Activated CD4-positive, alpha-beta memory T cell treated with anti-CD3 and anti-CD28 coated beads, Interleukin-2, amount 10 ng/mL, durations not matched to agents 7 days and 5 days (primary cell): ENCODE measurements at places on chromosomes 5 and 9.

DNA sequence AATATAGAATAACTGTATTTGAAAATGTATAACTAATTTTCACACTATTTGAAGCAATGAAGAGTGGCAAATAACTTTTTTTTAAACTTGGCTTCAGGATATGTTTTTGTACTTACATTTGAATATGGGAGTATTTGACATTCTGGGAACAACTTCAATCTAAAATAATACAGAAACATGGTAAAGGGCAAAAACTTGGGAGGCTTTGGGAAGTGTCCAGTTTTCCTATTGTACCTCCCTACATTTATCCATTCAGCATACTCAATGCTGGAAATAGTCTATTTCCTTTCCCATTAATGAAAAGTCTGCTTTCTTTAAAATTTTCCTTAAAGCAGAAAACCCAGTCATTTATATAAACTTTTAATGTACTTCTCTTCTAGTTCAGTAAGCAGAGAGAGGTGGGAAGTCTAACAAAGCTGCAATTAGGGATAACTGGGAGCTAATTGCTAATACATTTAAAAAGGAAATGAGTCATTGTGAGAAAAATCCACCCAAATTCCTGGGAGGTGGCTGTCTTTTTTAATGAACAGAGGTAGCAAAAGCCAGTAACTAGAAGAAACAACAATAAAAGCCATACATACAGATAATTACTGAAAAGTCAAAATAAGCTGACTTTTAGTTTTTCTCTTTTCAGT, 128.8 kb downstream of the FBN2 start:
- no peak for DNase-seq

DNA sequence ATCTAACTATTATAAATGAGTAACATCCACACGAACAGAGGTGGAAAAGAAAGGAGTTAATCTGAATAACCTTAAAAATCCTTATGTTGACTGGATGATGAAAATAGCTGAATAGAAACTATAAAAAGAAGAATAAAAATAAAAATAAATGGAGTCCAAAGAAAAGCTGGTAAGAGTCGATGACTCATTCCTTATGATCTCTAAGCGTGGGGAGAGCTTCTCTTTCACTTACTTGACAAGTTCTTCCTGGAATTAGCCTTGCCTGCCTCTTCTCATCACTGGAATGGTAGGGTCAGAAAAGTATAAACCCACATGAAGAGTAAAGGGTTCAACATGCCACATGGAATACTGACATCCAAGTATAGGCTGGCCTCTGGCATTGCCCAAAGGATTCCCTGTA, 477.0 kb upstream of the RGMB start:
- no peak for DNase-seq

DNA sequence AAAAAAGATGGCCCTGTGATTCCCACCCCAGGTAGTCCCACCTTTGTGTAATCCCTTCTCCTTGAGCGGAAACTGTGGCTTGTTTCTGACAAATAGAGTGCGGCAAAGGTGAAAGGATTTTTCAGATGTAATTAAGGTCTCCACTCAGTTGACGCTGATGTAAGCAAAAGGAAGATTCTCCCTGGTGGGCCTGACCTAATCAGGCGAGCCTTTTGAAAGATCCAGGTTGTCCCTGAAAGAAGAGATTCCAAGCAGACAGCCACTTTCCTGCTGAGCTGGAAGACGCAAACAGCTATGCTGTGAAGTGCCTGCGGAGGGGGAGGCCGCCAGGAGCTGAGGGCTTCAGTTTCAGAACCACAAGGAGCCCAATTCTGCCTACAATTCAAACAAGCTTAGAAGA, 24.1 kb downstream of the PTGES start:
- DNase-seq = no peak

GRCh38 chr5:171520300-171521174, 101.1 kb downstream of the FGF18 start:
- DNase-seq = no peak

GRCh38 chr5:22968386-22968785, 115.2 kb upstream of the CDH12 start:
- DNase-seq = no peak

DNA sequence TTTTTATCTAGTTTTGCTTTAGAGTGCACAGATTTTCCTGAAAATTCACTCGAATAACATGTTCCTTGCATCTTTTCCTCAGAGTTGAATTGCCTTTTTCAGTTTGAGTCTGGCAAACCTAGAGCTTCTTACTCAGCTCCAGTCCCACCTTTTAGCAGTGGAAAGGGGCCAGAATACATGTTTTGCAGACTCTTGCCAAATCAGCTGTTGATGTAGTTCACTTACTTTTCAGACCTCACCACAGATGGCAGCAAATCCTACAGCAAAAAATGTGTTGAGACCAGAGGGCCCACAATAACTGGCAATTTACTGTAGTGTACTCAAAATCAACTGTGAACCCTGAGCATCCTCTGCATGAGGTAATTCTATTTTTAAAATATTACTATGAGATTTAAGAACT, 545.2 kb upstream of the ACO1 start:
- no peak for DNase-seq

- DNase-seq = no peak
Measured at GRCh38 chr5:150394912-150395687, 17.6 kb downstream of the CD74 start.

DNA sequence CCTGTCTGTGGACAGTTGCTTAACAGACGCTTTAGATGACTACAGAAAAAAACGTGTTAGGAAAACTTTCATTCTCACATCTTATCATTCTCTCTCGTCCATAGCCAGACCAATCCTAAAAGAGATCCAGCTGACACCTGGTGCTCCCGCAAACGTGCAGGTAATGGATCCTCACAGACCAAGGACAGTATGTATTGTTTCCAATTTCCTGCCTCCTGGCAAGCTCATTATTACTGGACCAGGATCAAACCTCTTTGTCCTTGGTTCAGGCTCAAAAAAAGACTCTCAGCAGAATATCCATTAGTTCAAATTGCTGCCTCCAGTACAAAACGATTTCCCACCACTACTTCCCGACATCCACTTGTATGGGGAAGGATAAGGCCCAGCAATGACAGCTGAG, 62.4 kb downstream of the SERINC5 start:
- DNase-seq = no peak

DNA sequence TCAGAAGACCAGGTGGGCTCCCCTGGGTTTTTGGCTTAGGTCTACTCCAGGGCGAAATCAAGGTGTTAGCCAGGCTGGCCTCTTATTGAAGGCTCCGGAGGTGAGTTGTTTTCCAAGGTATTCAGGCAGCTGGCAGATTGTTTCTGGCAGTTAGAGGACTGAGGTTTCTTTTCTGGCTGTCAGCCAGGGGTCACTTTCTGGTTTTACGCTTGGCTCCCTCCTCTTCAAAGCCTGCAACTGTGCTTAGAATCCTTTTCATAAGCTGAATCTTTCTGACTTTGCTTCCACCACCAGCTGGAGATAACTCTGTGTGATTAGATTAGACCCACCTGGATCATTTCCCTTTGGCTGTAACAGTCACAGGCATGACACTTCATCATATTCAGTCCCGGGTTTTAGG, 24.6 kb downstream of the RFK start:
- DNase-seq = no peak

GRCh38 chr5:11324521-11325289, 563.7 kb upstream of the DAP start:
- DNase-seq = no peak

- DNase-seq = no peak
Measured at GRCh38 chr5:78537821-78538220, 110.8 kb downstream of the LHFPL2 start.

- no peak for DNase-seq
Measured at GRCh38 chr9:38015266-38015665, 53.8 kb downstream of the SHB start.

DNA sequence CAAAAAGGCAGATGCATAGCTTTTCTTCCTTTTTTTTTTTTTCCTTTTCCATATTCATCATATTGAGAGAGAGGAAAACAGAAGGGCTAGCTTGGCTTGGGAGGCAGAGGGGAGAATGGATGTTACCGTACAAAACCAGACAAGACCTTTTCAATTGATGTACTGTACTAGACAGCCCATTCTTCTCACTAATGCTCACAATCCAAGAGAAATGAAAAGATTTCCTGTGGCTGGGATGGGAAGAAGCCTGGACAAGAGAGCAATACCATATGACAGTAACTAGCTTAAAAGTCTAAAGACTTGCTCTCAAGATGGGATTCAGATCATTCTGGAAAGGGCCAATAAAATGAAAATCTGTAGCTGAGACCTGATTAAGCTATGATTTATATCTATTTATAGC, 3.4 kb downstream of the CEMIP2 start:
- no peak for DNase-seq

DNA sequence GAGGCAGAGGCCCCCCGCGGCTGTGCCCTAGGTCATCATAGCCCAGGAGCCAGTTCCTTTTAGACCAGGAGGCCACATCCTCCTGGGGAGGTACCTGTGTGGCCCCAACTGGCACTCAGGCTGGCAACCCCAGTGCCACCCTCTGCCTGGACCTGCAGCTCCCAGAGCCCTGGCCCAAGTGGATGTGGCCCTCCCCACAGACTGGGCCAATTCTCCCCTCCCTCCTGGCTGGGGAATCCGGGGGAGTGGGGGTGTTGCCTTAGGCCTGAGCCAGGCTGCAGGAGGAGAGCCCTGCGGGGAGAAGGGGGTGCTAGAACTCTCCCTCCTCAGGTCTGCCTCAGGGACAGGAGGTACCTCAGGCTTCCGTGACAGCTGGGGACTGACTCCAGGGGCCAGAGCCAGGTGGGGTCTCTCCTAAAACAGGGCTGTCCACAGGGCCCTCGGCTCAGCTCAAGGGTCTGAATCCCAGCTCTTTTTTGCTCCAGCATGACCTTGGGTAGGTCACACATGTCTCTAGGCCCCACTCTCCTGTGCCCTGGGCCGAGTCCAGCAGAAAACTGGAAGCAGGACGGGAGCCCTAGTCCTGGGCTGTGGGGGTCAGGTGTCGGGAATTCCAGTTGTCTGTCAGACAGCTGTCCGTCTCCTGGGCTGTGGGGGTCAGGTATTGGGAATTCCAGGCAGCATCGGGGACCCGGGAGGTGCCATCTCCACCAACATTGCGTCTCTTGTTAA, 9.6 kb downstream of the DNLZ start:
- no peak for DNase-seq

DNA sequence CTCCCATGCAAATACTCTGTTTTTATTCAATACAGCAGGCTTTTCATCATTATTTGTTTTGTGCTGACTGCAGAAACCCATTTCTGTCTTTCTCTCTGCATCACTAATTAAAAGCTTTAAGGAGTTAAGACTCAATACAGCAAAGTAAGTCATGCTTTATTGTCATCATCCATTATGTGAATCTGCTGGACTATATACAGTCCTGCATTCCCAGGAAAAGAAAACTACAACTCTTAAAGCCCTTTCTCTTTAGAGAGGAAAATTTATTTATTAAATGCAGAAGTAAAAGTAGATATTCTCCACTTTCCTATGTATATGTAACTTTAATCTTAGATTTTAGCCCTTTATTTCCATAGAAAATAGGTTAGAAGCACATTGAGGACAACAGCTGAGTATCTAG, 706.6 kb upstream of the RGMB start:
- no peak for DNase-seq

- DNase-seq = no peak
Measured at GRCh38 chr9:76655121-76655541, 109.1 kb upstream of the PCA3 start.

GRCh38 chr5:176342766-176343458, 18.7 kb downstream of the KIAA1191 start:
- no peak for DNase-seq

GRCh38 chr9:131503626-131504465, 1.1 kb downstream of the POMT1 start:
- peak; percentile 83 for DNase-seq

GRCh38 chr9:127796225-127796813, 6.4 kb upstream of the FPGS start:
- DNase-seq = no peak

DNA sequence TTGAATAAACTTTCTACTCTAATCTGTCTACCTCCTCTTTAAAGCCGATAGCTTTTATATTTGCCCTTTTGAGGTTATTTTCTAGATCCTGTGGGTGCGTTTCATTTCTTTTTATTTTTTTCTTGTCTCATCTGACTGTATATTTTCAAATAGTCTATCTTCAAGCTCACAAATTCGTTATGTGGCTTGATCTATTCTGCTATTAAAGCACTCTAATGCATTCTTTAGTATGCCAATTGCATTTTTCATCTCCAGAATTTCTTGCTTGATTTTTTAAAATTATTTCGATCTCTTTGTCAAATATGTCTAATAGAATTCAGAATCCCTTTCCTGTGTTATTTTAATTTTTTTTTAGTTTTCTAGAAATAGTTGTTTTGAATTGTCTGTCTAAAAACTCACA, 172.4 kb downstream of the CYLC2 start:
- no peak for DNase-seq

DNA sequence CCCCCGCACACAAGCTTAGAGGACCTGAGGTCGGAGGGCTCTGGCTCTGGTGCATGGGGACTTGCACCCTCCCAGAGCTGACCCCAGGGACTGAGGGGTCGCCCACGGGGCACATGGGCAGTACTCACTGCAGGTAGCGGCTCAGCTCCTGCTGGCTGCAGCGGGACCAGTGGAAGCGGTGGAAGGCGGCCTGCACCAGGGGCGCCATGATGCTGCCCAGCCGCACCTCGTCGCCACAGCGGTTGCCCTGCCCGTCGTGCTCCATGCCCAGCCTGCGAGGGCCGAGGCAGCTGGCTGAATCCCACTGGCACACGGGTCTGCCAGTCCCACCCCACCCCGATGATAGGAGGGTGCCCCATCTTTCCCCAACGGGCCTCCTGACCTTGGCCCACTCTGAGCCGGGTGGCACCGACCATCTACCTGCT, 93.8 kb downstream of the ZNF354C start:
- DNase-seq = no peak

DNA sequence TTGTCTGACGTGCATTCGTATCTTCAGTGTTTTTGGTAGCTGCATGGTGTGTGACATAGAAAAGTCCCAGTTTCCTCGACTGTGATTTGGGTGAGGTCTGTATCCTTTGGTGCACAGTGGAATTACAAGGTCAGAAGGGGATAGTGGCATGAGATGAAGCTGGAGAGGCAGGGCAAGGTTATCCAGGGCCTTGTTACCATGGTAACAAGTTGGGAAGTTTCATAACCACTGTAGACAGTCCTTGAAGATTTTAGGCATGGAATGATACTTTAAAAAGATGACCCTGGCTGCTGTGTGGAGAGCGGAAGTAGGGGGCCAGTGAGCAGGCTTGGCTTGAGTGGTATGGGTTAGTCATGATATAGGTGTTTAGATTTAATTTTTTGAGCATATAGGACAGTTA, 11.9 kb downstream of the EHMT1 start:
- no peak for DNase-seq

GRCh38 chr5:64666078-64666477, 24.2 kb upstream of the SHISAL2B start:
- no peak for DNase-seq

DNA sequence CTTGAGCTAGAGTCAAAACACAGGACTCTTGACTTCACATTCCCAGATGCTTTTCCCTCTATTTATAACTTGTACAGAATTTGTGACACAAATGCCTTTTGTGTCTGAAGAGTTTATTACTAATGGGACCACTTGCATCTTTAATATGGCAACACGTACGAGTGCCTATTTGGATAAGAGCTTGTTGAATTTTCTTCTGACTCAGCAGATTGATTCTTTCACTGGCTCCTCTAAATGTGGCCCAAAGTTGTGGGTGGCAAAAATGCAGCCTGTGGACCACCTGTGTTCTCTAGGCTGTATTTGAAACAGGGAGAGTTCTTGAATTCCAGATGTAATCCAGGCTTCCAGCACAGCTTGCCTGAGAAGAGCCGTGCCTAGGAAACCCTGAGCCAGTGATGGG, 34.1 kb upstream of the ERCC6L2 start:
- DNase-seq = no peak
